ENCODE measurements at places on chromosomes 12 and 14.

- no peak for DNase-seq
Measured at GRCh38 chr12:78797196-78797931, 67.2 kb upstream of the SYT1 start.

DNA sequence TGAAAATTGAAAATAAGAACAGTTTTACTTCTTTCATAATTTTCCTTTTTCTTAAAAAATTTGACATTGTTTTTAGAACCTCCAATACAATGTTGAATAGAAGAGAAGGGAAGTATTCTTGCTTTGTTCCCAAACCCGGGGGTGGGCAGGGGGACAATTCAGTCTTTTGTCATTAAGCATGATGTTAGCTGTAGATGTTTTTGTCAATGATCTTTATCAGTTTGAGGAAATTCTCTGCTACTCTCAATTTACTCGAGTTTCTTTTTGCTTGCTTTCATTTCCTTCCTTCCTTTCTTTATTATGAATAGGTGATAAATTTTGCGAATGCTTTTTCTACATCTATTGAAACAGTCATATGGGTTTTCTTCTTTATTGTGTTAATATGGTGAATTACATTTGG, 183.2 kb upstream of the FRMD6 start:
- no peak for DNase-seq

DNA sequence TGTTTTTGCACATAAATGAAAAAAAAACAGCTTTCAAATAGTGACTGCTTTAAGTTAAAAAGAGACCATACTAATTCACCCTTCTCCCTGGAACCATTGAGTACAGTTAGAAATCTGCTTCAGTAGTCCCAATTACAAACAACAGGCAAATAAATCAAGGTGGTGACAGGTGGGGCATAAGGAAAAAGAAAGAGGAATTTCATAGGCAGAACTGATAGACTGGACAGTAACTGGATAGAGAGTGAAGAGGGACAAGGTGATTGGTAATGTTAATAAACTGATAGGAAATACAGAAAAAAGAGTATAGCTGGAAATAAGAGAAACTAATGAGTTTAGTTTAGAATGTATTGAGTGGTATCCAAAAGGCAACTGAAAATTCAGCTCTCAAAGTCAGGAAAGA, 56.0 kb downstream of the SLC41A2 start:
- DNase-seq, result no peak

DNA sequence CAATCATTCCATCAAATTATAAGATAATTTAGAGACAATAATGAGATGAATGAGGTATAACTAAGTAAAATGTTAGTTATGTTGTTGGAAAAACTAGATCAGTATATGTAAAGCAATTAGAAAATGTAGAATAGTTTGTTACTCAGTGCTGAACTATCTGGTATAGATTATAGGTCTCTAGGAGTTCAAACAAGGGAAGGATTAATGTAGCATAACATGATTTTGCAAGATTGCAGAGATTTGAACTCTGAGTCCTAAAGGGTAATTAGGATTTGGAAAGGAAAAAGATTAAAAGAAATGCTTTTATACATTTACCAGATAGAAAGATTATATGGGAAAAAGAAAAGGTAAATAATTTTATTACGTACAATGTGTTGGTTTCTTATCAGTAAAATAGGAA, 246.3 kb downstream of the KCNC2 start:
- no peak for DNase-seq

- DNase-seq, result no peak
Measured at GRCh38 chr12:90512518-90512917, 442.5 kb downstream of the CCER1 start.

DNA sequence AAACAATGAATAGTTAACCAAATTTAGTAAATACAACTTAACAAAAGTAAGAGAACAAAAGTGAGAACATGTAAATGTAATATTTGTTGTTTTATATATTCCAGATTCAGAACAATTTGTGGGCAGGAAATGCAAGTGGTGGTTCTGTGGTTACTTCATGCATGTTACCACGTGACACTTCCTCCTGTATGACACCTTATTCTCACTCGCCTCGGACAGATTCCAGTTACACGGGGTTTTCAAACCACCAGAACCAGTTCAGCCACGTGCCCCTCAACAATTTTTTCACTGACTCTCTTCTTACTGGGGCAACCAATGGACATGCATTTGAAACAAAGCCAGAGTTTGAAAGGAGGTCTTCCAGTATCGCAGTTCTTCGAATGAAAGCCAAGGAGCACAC, 21.0 kb downstream of the ALX1 start:
- no peak for DNase-seq

GRCh38 chr14:37172024-37172869, at the start of gene SLC25A21:
TSS of gene SLC25A21 (minus strand) at chr14:37172606.
- DNase-seq, result no peak

- no peak for DNase-seq
Measured at GRCh38 chr12:27244689-27245488, 803 bp downstream of the STK38L start.

DNA sequence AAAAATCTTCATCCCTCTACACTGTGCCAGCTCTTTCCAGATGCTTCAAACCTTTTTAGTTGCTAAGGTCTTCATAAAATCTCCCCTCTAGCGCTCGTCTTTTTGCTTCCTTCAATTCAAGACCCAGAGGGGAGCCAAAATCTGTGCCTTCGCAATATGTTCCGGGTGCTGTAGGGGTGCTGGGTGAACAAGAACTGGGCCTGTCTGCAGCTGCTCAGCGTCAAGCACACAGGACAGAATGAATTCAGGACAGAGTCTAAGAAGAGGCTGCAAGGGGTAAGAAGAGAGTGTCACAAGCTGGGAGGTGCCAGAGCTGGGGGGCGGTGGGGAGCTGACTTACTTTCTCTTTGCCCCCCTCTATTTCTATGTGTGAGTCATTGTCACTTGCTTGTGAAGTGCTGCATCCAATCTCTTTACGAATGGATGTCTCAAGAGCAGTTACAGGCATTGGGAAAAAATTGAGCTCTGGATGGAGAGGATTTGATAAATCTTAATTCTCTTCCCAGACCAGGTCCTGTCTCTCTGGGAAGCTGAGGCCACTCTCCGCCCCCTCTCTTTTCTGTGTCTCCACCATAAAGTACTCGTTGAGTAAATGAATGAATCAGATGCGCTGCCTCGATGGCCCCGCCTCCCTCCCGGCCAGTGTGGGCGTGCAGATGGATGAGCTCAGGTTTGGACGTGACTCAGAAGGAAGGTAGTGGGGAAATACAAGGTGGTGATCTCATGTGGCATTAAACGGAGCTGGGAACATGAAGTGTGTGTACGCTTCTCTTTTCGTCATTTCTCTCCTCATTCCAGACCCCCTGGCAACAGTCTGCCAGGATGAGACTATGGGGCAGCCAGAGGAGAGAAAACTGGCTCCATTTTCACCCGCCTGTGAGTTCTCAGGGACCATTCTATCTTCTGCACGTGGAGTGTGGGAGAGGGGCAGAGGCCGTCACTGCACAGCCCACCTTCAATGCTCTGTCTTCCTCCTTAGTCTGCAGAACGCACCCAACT, 91.3 kb downstream of the TSPAN9 start:
- no peak for DNase-seq

DNA sequence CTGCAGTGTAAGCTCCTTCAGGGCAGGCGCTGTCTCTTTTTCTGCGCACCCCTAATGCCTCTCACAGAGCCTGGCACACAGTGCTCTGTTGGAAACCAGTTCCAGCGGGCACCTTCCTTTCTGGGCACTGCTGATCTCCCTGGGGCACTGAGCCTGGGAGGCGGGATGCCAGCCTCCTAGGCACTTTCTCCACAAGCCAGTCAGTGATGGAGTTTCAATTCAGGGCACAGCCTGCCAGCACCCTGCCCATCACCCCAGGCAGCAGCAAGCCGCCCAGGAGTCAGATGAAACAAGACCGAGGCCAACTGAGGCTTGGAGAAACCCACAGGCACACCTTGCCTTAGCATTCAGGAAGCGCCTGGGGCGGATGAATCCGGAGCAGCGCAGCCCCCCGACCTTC, 5.7 kb upstream of the CTDSP2 start:
- DNase-seq, result no peak

GRCh38 chr14:74425525-74426201, 347 bp downstream of the SYNDIG1L start:
- DNase-seq, result no peak

All from GF-D8 (cell line).